NCI-H1930 (cell line): ENCODE measurements at places on chromosomes 12 and 14.

GRCh38 chr12:104506676-104507401 is 50.1 kb downstream of the CHST11 start:
- no peak for DNase-seq

- DNase-seq: no peak
Measured at GRCh38 chr14:94360945-94361565, 27.3 kb downstream of the SERPINA1 start.

DNA sequence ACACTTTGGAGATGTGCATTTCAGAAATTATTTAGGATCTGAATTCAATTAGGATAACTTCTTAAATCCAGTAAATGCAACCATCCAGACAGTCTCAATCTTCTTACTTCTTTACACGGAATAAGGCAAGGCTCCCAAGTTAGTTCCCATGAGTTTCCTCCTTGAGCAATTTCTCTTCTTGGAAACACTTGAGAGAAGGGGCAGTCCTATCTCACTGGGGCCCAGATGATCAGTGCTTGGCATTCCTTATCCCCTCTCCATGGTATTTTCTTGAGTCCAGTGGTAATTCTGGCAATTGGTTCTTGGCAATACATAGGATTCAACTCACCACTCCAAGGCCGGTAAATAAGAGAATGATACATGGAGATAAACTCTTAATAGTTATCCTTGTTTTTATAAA is 87.1 kb upstream of the PTHLH start:
- no peak for DNase-seq

DNA sequence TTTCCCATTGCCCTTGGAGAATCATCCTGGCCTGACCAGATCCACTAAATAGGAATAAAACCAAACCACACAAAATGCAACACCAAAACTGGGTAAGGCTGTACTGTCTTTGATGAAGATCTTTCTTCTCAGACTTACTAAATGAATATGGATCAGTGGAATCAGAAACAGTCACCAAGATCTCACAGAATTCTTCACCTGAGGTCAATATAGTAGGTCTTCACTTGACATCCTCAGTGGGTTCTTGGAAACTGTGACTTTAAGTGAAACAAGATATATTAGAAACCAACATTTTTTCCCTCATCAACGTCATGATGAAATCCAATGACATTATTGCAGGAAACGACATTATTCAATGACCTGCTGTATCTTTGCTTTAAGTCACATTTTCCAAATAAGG is 526.2 kb downstream of the FUT8 start:
- DNase-seq: no peak

DNA sequence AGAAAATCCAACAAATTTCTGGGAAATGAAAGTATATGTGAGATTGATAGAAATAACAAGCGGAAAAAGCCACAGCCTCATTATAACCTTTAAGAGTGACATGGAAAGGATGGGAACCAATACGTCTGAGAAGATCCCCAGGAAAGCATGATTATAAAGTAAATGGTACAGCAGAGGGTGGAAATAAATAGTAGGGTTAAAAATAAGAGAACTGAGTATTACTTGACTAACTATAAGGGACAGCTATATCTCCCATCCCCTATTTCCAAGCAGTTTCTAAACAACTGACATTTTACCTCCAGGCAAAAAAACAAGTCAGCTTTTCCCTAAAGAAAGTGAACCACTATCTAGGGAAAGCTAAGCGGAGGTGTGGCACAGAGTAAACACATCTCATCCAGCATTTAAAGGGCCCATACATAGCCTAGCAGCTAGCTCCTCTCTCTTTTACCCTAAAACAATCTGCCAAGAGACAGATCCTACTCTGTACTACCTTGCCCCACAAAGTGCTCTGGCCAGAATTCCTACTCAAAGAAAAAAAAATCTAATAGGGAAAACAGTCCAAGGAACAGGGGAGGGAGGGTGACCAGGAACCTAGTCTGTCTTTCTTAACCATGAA is 11.2 kb downstream of the OSBPL8 start:
- DNase-seq: no peak

GRCh38 chr12:92424338-92424737 is 278.5 kb upstream of the PLEKHG7 start:
- no peak for DNase-seq

DNA sequence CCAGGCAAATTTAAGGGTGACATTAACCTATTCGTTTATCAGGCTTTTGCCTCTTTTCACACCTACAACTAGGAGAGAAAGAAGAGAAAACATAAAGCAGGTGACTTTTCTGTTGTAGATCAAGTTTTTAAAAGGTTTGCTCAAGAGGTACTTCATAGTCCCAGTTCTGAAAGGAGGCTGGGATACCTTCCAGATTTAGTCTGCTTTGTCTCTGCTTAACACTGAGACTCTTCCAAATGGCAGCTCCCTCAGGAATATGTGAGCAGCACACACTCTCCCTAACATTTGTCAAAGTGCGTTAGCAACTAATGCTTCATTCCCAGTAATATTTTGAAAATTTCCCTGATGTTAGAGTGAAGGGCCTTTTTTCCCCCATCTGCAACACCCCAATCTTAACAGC is 133.7 kb upstream of the RASSF8 start:
- DNase-seq: no peak

- DNase-seq: no peak
Measured at GRCh38 chr12:42144158-42144407, 591 bp downstream of the GXYLT1 start.

GRCh38 chr12:6277982-6278438 is 32.5 kb upstream of the PLEKHG6 start:
- DNase-seq: no peak

DNA sequence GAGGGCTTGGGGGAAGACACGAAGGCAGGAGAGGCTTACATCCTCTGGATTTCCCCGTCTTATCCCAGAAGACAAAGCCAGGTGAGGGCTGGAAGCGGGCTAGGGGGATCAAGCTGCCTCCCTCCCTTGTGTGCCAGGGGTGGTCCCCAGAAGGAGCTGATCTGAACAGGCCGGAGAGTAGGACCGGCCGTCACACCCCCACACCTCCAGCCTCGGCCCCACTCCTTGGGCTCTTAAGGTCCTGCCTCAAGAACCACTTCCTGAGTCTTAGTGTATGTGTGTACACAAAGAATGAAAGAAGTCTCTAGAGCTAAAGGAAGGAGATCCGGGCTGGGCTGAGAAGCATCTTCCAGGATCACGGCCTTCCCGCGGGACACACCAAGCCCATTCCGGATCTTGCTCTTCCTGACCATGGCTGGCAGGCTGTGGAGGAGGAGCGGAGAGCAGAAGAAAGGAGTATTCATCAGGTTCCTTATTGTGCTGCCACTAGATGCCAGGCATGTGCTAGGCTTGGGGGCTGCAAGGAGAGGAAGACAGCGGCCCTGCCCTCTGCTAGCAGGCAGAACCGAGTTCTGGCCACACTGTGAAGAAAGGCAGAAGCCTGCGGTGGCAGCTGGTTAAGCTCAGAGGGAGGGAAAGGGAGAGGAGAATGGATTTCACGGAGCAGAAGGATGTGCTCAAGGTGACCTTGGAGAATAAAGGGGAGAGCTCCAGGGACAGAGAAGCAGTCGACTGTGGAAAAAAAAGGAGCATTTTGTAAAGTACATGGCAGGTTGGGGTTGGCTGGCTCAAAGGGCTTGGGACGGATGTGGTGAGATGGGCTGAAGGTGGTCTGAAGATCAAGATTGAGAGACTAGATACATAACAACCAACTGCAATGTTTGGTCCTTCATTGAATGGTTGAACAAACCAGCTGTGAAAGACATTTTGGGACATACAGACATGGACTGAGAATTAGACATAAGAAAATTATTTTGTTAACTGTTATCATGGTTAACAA is 1.3 kb upstream of the CD63 start:
- no peak for DNase-seq

DNA sequence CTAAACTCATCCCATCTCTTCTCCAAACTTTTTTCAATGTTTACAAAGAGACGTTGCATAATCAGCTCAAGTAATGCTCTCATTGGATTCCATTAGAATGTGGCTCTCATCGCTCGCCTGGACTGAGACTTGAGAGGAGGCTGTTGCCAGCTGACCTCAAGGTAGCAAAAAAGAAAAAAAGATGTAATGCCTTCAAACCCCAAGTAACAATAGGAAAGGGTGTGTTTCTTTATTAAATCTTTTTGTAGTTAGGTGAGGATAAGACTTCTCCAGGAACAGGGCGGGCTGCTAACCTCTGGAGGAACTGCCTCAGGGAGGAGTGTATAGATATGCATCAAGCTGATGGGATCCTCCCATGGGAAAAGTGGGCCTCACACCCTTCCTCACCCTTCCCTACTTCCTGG is 956 bp upstream of the PTHLH start:
- DNase-seq: no peak

DNA sequence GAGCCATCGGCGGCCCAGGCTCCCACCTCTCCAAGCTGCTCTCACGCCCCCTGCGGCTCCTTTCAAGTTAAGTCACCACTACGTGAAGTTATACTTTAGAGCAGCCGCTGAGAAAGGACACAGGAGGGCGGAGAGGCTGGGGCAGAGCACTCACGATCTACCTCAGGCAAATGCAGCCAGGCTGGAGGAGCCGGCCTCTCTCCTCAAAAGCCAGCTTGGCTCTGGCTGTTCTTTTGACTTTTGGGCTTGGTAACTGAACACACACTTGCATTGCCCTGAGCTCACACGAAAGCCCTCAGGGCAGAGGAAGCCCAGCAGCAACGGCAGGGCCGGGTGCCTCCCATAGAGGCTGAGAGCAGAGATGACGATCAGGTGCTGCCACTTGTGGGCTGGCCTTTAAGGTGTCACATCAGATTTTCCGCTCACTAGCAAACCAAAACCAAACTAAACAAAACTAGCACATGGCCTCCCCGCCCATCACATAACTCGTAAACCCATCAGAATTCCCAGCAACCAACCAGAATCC is 75.2 kb downstream of the PITPNM2 start:
- DNase-seq: no peak

DNA sequence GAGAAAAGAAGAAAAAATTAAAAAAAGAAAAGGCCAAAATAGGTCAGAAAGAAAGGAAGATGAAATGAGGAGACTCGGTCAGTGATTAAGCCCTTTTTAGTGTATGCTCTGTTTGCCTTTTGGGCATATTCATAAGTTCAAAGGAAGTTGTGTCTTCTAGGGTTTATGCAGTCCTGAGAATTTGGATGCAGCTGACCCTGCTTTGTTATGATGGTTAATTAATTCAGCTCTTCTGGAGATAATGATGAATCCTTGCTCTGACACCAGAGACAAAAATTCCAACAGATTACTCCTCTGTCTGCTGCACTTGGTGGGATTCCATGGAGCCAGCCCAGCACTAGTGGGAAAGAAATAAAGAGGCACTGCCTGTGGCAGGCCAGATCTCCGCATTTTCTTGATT is 4.5 kb upstream of the SLC7A8 start:
- no peak for DNase-seq

DNA sequence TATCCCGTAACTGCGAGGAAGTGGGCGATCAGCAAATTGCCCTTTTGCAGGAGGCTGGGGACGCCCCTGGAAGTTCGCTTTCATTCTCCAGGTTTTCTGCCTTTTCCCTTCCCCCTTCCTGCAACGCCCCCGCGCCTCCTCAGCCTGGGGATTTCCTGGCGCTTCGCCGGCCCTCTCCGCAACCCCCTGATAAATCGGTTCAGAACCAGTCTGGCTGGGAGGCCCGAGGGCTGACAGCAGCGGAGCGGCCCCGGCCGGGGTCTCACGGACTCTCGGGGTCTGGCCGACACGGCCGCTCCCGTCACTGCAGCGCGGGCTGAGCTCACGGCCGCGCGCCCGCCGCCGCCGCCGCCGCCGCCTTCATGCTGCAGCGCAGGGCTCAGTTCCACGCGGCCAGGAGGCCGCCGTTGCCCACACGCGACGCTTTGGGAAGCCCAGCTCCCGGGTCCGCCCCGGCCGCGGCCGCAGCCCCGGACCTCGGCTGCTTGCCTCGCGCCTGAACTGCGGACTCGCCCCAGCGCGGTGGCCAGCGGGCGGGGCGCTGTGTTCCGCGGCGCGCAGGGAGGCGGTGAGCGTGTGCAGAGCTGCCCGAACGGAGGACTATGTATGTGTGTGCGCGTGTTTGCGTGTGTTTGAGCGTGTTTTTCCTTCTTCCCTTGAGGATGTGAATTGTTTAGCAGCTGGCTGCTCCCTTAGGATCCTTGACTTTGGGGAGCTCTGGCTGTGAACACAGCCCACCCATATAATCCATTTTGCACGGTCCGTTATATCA is at the start of gene LRFN5:
LRFN5 (plus strand) TSS at position 345 of the 772 bp plus-strand sequence.
- DNase-seq: no peak

DNA sequence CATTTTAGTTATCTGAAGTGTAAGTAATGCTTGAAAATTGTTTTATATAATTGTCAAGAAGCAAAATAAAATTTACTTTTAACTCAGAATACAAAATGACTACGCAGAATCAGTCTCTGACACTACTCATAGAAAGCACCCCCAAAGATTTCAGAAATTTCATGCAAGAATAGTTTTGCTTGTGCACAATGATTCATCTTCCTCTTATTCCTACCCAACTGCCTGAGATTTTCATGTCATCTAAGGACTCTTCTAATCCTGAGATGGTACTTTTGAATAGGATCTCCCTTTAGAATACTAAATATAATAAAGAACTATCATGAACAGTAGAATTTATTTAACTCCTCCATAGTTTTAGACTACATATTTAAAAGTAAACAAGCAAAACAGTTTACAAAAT is 485.3 kb upstream of the MGAT4C start:
- no peak for DNase-seq

DNA sequence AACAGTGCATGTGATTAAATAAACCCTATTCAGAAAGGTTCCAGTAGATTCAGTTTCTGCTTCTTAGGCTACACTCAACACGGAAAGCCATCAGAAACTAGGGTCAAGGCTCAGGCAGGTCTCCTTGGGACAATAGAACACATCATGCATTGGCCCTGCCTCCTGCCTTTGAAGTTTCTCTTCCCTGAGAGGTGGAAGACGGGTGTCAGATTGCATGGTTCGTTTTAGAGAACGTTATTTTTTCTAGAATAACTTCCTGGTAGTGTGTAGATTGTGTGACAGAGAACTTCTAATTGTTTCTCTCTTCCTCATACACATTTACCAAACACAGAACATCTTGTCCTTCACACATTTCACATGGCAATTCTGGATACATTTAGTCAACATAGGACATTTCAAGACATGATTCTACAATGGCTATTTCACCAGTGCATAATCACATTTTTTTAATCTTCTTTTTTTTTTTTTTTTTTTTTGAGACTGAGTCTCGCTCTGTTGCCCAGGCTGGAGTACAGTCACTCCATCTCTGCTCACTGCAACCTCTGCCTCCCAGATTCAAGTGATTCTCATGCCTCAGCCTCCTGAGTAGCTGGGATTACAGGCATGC is 106.6 kb upstream of the AMN1 start:
- DNase-seq: no peak

DNA sequence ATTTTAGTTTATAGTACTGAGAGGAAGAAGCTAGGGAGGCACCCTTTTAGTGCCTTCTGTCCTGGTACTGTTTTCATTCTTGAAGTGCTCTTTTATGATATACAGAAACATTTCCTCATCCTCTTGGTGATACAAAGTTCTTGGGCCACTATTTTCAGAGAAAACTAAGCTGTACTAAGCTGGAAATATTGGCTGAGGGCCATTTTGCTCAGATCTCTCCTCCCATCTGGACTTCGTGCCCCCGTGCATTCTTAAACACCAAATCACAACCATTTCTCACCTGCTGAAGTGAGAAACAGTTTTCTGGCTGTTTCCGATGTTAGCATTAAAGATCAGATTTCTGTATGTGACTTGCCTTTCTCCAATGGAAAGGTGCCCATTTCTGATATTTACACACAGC is 158.9 kb downstream of the FBXL14 start:
- no peak for DNase-seq

- no peak for DNase-seq
Measured at GRCh38 chr12:52232674-52233461, at the start of gene KRT7. TSS of gene KRT7 (plus strand) at chr12:52233243. CDS start at chr12:52233297, 54 bp downstream.
